Activated CD4-positive, alpha-beta T cell treated with anti-CD3 and anti-CD28 coated beads for 36 hours (primary cell): ENCODE measurements at places on chromosomes 3 and 15. TPM values are rescaled to one million over a fixed set of nuclear protein-coding genes. Genes with fewer than 3 reads are reported as not detected.

The CHRM5 gene
- total RNA-seq: not detected

The CLDN18 gene
- total RNA-seq: not detected

The SPTBN5 gene
- total RNA-seq: 0.46 TPM

The KNG1 gene
- not detected for total RNA-seq

The CDHR4 gene
- total RNA-seq: not detected

The CCR3 gene
- not detected for total RNA-seq

The STRIT1 gene
- not detected for total RNA-seq

DNA sequence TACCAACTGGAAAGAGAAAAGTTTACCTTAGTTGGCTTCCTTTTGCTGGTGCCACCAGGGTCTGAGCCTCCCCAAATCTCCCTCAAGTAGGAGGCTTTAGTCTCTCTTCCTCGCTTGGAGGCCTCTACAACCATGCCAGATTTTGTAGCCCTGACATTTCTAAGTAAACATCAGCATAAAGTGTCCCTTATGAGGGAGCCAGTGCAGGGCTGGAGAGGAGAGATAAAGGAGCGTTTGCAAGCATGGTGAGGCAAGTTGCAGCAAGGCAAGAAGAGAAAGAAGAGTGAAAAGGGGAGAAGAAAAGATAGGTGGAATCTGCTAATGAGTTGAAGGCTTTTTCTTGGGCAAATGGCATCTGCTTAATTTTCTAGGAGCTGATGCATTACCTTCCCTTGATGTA, 82.7 kb upstream of the FNDC3B start:
- peaks cover 12% of the 10 kb centered on the region for H3K4me1 ChIP-seq
- no peaks in the 10 kb centered on the region for H3K36me3 ChIP-seq
- no peak for DNase-seq
- no peak overlapping the region for H3K27ac ChIP-seq
- peaks cover 5% of the 10 kb centered on the region for H3K27me3 ChIP-seq
- H3K4me3 ChIP-seq: no peak overlapping the region

DNA sequence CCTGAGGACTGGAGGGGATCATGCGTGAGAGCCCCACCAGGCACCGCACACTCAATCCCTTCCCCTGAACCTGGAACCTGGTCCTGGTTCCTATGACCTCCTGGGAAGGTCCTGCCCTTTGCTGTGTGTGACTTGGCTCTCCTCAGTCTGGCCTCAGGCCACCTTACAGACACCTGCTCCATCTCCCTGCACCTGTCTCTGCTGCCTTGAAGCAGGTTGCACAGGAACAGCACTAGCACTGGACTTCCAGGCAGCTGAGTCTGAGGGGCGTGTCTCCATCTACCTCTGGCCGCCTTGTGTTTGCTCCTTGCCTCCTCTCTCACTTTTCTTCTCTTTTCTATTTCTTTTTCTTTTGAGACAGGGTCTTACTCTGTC, 15.4 kb downstream of the PSTPIP1 start:
- no peaks in the 10 kb centered on the region for H3K27me3 ChIP-seq
- H3K4me1 ChIP-seq: peaks cover 82% of the 10 kb centered on the region
- H3K36me3 ChIP-seq: peaks cover 50% of the 10 kb centered on the region
- DNase-seq: no peak
- H3K4me3 ChIP-seq: no peak overlapping the region

DNA sequence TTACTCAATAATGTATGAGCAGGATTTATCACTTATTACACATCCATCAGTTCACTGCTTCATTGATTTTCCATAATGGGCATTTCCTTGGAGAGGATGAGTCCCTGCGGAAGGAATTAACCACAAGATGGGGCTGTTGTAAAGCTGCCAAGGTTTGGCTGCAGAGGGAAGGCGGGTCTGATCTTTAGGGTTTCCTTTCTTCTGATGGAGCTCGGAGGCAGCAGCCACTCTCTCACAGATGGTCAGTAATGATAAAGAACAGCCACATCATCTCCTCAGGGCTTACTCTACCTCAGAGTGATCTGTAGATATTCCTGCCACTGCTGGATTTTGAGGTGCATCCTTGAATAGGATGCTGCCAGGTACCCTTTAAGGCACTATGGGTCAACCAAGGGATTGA, 115.2 kb downstream of the USP13 start:
- H3K27ac ChIP-seq: no peak overlapping the region
- H3K4me3 ChIP-seq: no peak overlapping the region
- H3K27me3 ChIP-seq: no peaks in the 10 kb centered on the region
- peaks cover 36% of the 10 kb centered on the region for H3K36me3 ChIP-seq
- DNase-seq: no peak
- no peaks in the 10 kb centered on the region for H3K4me1 ChIP-seq

DNA sequence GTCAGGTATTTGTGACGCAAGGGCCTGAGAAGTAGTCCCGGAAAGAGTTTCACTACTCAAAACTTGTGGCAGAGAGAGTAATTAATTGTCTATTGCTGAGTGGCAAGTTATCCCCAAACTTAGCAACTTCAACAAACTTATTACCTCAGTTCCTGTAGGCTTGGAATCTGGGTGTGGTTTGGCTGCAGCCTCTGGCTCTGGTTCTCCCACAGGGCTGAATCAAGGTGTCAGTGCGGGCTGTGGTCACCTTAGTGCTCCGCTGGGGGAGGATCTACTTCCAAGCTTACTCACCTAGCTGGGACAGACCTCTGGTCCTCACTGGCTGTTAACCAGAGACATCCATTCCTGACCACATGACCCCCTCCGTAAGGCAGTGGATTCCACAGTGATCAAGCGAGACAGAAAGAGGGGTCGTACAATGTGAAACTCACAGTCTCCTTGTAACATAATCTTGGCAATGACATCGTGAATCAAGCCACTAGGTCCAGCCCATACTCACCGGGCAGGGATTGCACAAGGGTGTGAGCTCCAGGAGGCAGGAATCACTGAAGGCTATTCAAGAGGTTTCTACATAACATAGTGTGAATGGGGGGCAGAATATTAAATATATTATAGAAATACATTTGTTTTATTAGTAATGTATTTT, 138.3 kb downstream of the RYR3 start:
- DNase-seq: no peak
- no peaks in the 10 kb centered on the region for H3K36me3 ChIP-seq
- no peak overlapping the region for H3K27ac ChIP-seq
- no peak overlapping the region for H3K4me3 ChIP-seq
- H3K27me3 ChIP-seq: peaks cover 20% of the 10 kb centered on the region
- no peaks in the 10 kb centered on the region for H3K4me1 ChIP-seq

DNA sequence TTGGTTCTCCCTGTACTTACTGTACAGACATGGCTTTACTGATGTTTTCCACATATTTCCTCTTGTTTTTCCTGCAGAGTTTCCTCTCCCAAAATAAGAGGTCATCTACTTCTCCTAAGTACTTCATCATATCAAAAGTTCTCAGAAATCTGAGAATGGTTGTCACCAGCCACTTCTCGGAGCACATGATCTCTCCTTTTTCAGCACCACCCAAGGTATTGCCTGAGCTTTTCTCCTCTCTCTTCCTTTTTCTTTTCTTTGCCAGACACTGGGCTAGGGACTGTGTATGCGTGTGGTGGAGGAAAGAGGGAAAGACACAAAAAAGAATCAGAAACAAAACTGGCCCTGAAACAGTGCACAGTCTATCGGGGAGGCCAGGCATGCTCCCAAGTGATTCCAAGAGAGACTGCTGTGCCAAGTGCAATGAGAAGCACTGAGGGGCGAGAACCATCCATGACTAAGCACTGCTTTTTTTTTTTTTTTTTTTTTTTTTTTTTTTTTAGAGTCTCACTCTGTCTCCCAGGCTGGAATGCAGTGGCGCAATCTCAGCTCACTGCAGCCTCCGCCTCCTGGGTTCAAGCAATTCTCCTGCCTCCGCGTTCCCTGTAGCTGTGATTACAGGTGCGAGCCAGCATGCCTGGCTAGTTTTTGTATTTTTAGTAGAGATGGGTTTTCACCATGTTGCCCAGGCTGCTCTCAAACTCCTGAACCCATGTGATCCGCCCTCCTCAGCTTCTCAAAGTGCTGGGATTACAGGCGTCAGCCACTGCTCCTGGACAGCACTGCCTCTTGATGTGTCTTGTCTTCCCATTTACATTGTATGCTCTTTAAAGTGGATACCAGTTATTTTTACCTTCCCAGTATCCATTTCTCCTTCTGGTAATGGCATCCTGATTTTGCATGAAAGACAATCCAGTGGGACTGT, 194.0 kb upstream of the FEZF2 start:
- no peak for DNase-seq
- H3K4me1 ChIP-seq: no peaks in the 10 kb centered on the region
- no peaks in the 10 kb centered on the region for H3K36me3 ChIP-seq
- no peak overlapping the region for H3K4me3 ChIP-seq
- peaks cover 3% of the 10 kb centered on the region for H3K27me3 ChIP-seq
- no peak overlapping the region for H3K27ac ChIP-seq

DNA sequence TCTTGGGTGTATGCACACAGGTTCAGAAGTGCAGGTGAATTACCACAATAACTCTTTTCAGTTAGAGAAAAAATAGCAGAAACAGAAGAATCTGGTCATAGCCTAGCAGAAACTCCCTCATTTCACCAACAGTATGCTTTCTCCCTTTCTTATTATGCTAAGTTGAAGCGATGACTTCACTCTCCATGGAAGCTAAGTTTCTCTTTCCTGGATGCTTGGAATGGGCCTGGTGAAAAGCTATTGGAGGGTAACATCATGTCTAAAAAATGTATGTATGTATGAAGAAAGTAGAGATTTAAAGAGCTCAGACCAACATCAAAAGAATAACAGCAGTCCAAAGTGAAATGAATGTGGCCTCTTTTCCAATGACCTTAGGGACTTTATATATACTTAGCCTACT, 145.5 kb downstream of the TIGIT start:
- no peak overlapping the region for H3K4me3 ChIP-seq
- H3K4me1 ChIP-seq: peaks cover 7% of the 10 kb centered on the region
- no peaks in the 10 kb centered on the region for H3K36me3 ChIP-seq
- DNase-seq: no peak

DNA sequence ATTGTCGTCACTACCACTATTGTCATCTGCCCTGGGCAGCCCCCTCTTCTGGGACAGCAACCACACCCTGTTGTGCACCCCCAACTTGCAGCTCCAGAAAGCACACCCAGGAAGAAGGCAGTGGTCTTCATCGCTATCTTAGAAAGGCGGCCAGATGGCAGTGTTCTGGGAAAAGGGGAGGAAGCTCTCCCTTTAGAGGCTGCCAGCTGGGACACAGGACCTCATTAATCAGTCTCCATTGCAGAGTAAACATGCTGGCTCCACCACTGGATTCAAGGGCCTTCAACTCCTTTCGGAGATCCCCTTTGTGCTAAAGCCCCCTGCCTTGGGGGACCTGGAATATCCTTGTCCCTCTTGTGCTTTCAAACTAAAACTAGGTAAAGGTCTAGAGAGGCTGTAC, 199.3 kb upstream of the LINGO1 start:
- H3K4me1 ChIP-seq: no peaks in the 10 kb centered on the region
- H3K36me3 ChIP-seq: no peaks in the 10 kb centered on the region
- H3K27ac ChIP-seq: no peak overlapping the region
- DNase-seq: no peak
- H3K27me3 ChIP-seq: no peaks in the 10 kb centered on the region
- H3K4me3 ChIP-seq: no peak overlapping the region

DNA sequence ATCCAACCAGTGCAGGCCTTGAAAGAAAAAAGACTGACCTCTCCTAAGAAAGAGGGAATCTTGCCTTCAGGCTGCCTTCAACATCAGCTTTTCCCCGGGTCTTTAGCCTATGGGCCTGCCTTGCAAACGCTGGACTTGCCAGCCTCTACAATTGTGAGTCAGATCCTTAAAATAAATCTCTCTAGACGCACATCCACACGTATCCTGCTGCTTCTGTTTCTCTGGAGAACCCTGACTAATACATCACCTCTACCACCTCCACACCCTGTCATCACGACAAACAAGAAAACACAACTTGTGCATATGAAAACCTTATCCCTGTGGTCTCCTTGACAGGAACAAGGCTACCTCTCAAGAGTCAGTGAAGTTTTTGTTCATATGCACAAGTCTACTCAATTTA, 11.8 kb downstream of the CYFIP1 start:
- no peaks in the 10 kb centered on the region for H3K27me3 ChIP-seq
- H3K4me1 ChIP-seq: no peaks in the 10 kb centered on the region
- H3K4me3 ChIP-seq: no peak overlapping the region
- H3K27ac ChIP-seq: no peak overlapping the region

GRCh38 chr3:23845326-23846216, 39.8 kb downstream of the UBE2E1 start:
- H3K27me3 ChIP-seq: no peaks in the 10 kb centered on the region
- H3K27ac ChIP-seq: no peak overlapping the region
- no peak overlapping the region for H3K4me3 ChIP-seq
- peaks cover 32% of the 10 kb centered on the region for H3K4me1 ChIP-seq
- DNase-seq: no peak

DNA sequence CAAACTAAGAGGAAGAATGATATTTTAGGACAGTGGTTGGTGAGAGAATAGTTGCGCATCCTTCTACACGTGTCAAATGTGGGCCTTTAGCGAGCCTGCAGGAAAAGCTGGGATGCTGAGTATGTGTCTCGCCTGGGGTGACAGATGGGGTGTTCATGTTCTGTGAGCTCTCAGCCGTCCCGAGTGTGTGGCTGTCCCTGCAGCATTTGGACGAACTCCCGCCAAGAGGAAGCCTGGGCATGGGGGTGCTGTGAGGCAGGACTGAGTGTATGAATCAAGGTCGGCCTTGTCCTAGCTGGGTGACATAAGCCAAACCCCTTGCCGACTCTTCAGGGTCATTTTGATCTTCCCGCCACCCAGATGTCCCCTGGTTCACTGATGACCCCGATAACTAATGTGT, 94.8 kb downstream of the CACNA1D start:
- no peaks in the 10 kb centered on the region for H3K36me3 ChIP-seq
- no peak overlapping the region for H3K27ac ChIP-seq
- H3K27me3 ChIP-seq: no peaks in the 10 kb centered on the region
- DNase-seq: no peak
- H3K4me1 ChIP-seq: no peaks in the 10 kb centered on the region
- H3K4me3 ChIP-seq: no peak overlapping the region

DNA sequence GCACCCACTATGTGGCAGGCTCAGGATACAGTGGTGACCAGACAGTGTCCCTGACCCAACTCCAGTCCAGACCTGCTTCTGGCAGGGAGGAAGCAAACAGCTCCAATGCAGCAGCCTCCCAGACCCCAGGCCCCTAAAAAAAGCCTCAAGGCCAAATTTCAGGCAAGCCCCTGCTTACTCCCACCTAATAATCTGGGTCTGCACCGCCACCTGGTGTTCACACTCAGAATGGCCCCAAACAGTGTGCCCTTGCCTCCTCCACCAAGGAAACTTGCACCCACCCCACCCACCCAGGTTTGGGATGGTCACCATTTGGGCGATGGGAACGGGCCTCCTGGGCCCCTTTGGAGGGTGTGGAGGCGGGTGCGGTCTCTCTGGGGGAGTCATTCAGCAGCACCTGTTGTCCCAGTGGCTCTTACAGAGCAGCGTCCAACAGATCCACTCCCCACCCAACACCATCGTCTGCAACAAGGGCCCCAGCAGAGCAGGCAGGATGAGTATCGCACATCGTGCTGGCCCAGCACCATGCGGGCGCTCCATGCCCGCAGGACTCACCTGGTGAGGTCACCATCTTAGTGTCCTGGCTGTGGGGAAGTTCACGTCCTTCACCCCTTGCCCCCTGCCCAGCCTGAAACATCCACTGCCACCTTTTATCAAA, 17.3 kb downstream of the C3orf18 start:
- no peaks in the 10 kb centered on the region for H3K36me3 ChIP-seq
- no peaks in the 10 kb centered on the region for H3K4me1 ChIP-seq
- no peak overlapping the region for H3K27ac ChIP-seq
- no peaks in the 10 kb centered on the region for H3K27me3 ChIP-seq
- no peak overlapping the region for H3K4me3 ChIP-seq

- no peak for DNase-seq
- peaks cover 21% of the 10 kb centered on the region for H3K4me1 ChIP-seq
- H3K27me3 ChIP-seq: no peaks in the 10 kb centered on the region
- H3K27ac ChIP-seq: no peak overlapping the region
- no peaks in the 10 kb centered on the region for H3K36me3 ChIP-seq
Observed at GRCh38 chr3:111285694-111286093, 214.1 kb downstream of the NECTIN3 start.

GRCh38 chr15:70483513-70483912, 279.8 kb downstream of the UACA start:
- no peaks in the 10 kb centered on the region for H3K36me3 ChIP-seq
- H3K27ac ChIP-seq: no peak overlapping the region
- no peak for DNase-seq
- peaks cover 35% of the 10 kb centered on the region for H3K27me3 ChIP-seq
